Fibroblast of lung (primary cell): ENCODE measurements at places on chromosomes 5 and 9. TPM values are rescaled to one million over a fixed set of nuclear protein-coding genes. Genes with fewer than 3 reads are reported as not detected.

The TBC1D13 gene
- 7.4 and 9.2 TPM in 2 replicates for total RNA-seq

The GBGT1 gene
- 3.3 and 4.1 TPM in 2 replicates for total RNA-seq

The PDE8B gene
- total RNA-seq, result 0.17 and 0.26 TPM in 2 replicates

The TMC1 gene
- total RNA-seq, result 0.33 TPM in 1 of 2 replicates, not detected in the other

The NR4A3 gene
- total RNA-seq, result 5.6 and 9.1 TPM in 2 replicates

The C5orf63 gene
- 3.6 and 4.0 TPM in 2 replicates for total RNA-seq

The BARHL1 gene
- total RNA-seq, result not detected in 2 replicates

The MINAR2 gene
- total RNA-seq, result not detected in 2 replicates

The KIF4B gene
- under 0.01 TPM in 2 replicates for total RNA-seq

The IL5 gene
- not detected in 2 replicates for total RNA-seq

The C9 gene
- under 0.01 and 0.33 TPM in 2 replicates for total RNA-seq

The DIRAS2 gene
- total RNA-seq, result 0.26 and 0.66 TPM in 2 replicates

The SPATA31A1 gene
- total RNA-seq, result not detected in 2 replicates

The OSMR gene
- 74.7 and 102 TPM in 2 replicates for total RNA-seq

The PCDHGC5 gene
- total RNA-seq, result 1.3 and 2.6 TPM in 2 replicates

The WDR41 gene
- total RNA-seq, result 125 and 161 TPM in 2 replicates

The FYB1 gene
- under 0.01 TPM in 1 of 2 replicates, not detected in the other for total RNA-seq

The C9orf43 gene
- total RNA-seq, result 0.50 and 0.51 TPM in 2 replicates

The BHMT2 gene
- 10.3 and 20.3 TPM in 2 replicates for total RNA-seq

The PAEP gene
- total RNA-seq, result not detected in 2 replicates

The FOXD4L3 gene
- under 0.01 TPM in 1 of 2 replicates, not detected in the other for total RNA-seq

The DBH gene
- total RNA-seq, result not detected in 2 replicates

The SUB1 gene
- 76.5 and 88.0 TPM in 2 replicates for total RNA-seq

The GKAP1 gene
- total RNA-seq, result 2.6 TPM in 2 replicates

The FAM81B gene
- not detected in 2 replicates for total RNA-seq

The BRD9 gene
- 31.6 and 35.3 TPM in 2 replicates for total RNA-seq

The LRRC70 gene
- total RNA-seq, result 0.51 and 1.3 TPM in 2 replicates

The SPATA31E1 gene
- total RNA-seq, result not detected in 2 replicates

The PRUNE2 gene
- total RNA-seq, result 44.9 and 95.6 TPM in 2 replicates

The STC2 gene
- 110 and 299 TPM in 2 replicates for total RNA-seq

The HTR4 gene
- total RNA-seq, result not detected in 2 replicates
